ENCODE measurements at places on chromosomes 11 and 22. TPM values are rescaled to one million over a fixed set of nuclear protein-coding genes. Genes with fewer than 3 reads are reported as not detected.

- peak; percentile 33 for DNase-seq
Measured at GRCh38 chr11:120137611-120138521, at the start of gene TRIM29. TSS of gene TRIM29 (minus strand) at chr11:120138113. CDS start at chr11:120138031, 82 bp downstream.

DNA sequence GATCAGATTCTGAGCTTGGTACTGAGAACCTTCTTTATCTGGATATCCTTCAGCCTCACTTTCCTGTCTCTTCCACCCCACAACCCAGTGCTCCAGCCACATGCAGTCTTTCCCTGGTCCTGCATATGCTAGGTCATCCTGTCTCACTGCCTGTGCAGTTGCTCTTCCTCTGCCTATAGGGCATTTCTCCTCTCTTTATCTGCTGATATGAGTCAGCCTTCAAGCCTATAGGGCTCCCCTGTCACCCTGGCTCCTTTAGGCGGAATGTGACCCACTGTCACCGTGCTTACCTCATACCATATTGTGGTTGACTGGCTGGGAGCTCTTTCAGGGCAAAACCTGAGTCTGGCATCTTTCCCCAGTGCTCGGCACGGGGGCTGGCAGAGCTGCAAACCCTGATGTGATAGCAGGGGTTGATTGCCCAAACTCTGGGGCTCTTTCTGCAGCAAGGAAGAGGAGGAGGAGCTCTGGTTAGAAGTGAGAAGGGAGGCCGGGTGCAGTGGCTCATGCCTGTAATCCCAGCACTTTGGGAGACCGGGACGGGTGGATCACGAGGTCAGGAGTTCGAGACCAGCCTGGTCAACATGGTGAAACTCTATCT is 26.3 kb downstream of the MEI1 start:
- no peak for DNase-seq

- no peak for DNase-seq
Measured at GRCh38 chr22:22953791-22954190, 66.2 kb downstream of the IGLL5 start.

- no peak for DNase-seq
Measured at GRCh38 chr22:25770333-25770732, 28.3 kb downstream of the MYO18B start.

GRCh38 chr11:8283100-8283464 is 19.4 kb upstream of the LMO1 start:
- no peak for DNase-seq

GRCh38 chr22:39294571-39295468 is 24.6 kb downstream of the RPL3 start:
- no peak for DNase-seq

GRCh38 chr22:40877488-40877887 is 15.6 kb upstream of the DNAJB7 start:
- DNase-seq: no peak

GRCh38 chr11:104690241-104690640 is 208.0 kb downstream of the CASP12 start:
- no peak for DNase-seq

DNA sequence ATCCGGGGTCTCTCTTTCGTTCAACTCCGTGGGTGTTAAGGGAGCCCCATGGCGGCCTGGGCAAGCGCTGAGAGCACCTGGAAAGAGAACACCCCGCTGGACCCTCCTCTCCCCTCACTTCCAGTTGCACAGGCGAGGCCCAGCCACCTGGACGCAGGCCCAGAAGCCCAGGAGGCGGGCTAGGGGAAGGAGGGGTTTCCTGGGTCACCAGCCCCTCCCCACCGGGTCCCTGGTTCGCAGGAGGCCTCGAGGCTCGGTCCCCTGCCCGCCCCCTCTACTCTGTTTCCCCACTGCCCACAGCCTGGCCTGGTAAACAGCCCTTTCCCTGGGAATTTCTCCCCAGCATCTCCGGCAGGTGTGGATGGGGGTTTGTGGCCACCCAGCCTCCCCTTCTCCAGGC is 8.5 kb upstream of the NFAM1 start:
- DNase-seq: no peak

The BANF1 gene
- 83.0 TPM for polyA plus RNA-seq

The POU2AF2 gene
- polyA plus RNA-seq: not detected

Data from liver (tissue), 10 donors.